NCI-H460 (cell line): ENCODE measurements at places on chromosomes 16 and 17.

DNA sequence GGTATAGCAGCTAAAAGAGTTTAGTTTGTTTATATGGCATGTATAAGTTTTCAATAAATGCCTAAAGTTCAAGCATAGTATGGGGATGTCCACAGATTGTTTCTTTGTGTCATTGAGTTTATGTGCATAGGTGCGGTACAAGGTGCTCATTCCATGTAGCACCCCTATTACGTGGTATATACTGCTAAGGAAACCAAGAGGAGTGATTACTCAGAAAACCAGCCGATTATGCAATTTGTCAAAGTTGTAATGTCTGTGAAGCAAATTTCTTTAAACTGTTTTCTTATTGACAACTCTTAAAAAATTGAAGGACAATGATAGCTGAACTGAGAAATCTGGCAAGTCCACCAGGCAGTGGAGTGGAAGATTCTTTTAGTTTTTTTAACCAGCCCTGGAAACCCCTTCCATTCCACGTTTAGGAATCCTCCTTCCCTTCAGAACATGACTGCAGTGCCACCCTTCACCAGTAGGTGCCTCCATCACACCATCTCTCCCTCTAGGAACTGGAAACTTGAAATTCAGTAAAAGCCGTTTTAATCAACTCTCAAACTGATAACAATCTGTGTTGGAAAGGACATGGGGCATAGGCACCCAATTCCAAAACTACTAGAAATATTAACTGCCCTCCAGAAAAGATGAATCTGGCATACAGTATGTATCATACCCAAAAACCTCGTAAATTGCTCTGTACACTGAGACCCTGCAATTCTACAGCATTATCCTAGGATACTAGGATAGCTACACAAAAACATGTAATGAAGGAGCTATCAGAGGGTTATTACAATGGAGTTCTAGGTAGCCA lies 43.5 kb downstream of the REXO5 start:
- DNase-seq, result peak; percentile 66

DNA sequence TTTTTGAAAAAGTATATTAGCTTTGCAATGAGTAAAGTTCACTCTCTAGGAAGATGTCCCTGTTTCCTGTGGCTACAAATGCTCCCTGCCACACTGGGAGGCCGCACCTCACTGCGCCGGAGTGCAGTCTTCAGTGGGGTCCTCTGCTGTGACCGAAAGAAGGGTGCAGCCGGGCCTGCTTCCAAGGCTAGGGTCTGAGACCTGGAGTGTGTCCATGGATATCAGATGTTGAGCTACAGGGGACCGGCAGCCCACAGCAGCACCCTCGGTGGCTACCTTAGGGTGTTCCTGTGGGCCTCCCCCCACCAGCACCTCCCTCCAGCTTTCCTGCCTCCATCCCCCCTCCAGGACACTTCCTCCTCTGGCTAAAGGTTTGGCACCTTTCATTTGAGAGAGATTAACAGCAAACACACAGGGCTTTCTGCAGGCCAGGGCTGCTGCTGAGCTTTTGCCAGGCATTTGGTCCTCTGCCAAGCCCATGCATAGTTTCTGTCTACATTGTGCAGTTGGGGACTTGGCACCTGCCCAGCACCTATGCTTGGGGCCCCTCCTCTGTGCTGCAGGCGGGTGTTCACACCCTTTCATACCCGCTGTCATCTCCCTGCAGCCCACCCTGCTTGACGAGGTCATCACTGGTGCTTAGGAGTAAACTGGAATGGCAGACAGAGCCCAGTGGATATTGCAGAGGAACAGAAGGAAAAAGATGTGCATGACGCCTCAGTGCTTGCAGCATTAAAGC lies 33.8 kb upstream of the CRISPLD2 start:
- DNase-seq, result no peak

- no peak for DNase-seq
These were observed 10.3 kb downstream of the KANSL1 start for GRCh38 chr17:46182961-46183360.

DNA sequence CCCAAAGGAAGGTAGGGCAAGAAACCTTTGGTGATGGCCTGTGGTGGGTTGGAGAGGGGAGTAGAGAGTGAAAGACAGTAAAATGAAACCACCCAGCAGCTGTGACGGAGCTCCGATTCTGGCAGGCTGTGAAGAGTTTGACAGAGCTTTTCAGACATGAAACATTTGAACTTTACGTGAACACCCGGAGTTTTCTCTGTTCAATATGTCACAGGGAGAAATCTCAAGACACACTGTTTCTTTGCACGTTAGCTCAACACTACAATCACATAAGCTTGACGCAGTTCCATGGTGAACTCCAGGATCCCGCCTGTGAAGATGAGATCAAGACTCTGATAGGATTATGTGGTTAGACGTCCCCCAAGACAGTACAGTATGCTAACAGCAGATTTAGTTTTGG lies 79.6 kb upstream of the CDH11 start:
- no peak for DNase-seq

DNA sequence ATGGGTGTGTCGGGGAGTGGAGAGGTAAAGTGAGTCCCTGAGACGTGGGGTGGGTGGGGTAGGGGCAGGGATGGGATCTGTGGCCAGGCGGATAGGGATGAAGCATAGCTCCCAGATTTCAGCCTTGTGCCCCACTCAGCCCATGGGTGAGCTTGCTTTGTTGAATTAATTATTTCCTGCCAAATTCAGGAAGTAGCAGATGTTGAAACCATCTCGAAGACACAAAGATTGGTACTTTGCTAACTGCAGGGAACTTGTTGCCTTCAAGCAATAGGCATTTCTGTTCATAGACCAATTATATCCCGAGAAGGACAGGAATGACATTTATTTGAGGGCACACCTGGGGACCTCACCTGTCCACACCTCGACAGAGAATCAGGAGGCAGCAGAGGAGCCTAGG lies 11.0 kb upstream of the C16orf74 start:
- no peak for DNase-seq

- DNase-seq, result no peak
These were observed 59.8 kb downstream of the RNF213 start for GRCh38 chr17:80320496-80320895.

DNA sequence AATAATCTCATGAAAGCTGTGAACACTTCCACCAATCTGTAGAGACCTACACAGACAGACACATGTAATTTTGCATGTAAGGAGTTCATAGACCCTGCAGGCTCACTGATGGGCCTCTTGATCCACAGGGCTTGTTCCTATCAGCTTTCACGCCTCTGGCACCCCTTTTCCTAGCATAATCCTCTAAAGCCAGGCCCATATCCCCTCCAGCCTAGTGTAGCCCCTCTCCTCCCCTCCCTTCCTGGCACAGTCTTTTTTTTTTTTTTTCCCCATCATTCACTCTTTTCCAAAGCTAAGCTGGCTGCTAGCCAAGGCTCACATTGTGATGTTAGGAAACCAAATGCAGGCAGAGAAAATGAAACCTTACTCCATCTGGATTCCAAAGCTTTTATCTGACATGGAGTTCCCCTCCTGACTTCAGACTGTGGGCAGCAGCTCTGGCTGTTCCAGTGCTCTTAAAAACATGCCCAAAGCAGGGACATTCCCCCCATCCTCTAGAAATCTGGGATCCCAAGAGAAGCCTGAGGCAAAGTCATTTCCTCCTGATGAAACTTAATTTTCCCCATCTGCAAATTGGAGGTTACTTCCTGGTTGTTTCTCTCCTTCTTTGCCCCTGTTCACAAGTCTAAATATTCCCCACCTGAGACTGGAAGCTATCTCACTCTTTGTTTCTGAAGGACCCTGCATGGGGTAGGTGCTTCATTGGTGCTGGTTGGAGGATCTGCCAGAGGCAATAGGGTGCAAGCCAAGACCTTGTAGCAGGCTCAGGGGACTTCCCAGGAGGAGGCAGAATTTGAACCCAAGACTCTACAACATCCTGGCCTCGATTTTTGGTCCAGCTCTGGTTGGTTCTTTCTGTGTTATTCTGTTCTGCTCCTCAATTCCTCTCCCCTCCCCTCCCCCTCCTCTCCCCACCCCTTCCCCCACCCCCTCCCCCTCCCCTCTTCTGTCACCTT lies 9.9 kb upstream of the CCL5 start:
- DNase-seq, result no peak

- DNase-seq, result no peak
These were observed 502.2 kb upstream of the ZFHX3 start for GRCh38 chr16:73549984-73550631.

DNA sequence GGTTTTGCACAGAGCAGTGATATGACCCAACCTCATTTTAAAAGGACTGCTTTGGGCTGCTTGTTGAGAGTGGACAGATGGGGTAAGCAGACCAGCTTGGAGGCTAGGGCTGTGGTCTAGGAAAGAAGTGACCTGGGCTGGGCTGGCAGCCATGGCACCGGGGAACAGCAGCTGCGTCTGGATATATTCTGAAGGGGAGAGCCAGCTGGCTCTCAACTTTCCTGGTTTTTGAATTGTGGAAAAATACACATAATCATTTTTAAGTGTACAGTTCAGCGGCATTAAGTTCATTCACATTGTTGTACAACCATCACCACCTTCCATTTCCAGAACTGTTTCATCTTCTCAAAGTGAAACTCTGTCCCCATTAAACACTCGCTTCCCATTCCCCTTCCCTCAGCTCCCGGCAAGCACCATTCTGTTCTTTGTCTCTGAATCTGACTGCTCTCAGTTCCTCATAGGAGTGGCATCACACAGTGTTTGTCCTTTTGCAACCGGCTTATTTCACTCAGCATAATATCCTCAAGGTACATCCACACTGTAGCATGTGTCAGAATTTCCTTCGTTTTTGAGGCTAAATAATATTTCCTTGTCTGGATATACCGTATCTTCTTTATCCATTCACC lies 113.2 kb downstream of the SPECC1 start:
- DNase-seq, result no peak

GRCh38 chr17:55852734-55853133 lies 101.9 kb downstream of the PCTP start:
- DNase-seq, result peak; percentile 1

DNA sequence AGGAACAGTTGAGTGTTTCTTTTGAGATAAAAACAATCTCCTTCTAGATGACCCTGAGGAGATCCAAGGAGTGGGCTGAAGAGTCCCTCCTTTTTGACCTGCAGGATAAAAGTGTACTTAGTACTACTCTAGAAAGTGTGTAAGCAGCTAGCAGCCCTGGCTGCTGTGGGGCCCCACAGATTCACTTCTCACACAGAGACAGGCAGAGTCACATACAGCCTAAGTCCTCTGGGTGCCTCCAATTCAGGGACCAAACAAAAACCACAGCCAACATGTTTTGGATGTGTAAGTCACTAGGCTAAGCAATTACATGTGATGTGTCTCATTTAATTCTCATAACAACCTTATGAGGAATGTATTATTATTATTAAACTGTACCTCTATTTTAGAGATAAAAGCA lies 97.1 kb downstream of the TMEM100 start:
- no peak for DNase-seq

- no peak for DNase-seq
These were observed 37.0 kb downstream of the FBXL20 start for GRCh38 chr17:39364236-39365025.

GRCh38 chr17:7026471-7027115 lies 3.7 kb downstream of the BCL6B start:
- no peak for DNase-seq

GRCh38 chr16:56408379-56409098 lies 16.8 kb downstream of the AMFR start:
- DNase-seq, result no peak

DNA sequence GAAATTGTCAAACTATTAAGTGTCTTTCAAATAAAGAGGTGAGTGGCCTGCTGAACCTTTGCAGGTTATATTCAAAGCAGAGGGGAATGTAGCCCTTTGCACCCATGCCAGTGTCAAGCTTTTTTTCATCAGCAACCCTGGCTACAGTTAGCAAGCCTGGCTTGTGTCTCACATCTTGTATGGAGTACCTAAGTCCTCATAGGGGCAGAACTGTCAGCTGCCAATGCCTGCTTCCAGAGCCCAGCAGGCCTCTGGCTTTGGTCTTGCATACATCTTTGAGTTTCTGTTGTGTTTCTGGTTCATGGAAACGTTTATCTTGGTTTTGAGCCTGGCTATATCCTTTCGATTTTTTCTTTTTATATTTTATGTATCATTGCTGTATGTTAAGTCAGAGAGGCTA lies 26.8 kb downstream of the REXO5 start:
- no peak for DNase-seq

GRCh38 chr17:2580151-2580550 lies 13.3 kb upstream of the PAFAH1B1 start:
- no peak for DNase-seq

GRCh38 chr17:19724501-19725420 lies 8.4 kb upstream of the SLC47A2 start:
- no peak for DNase-seq

- no peak for DNase-seq
These were observed 32.8 kb downstream of the HIC1 start for GRCh38 chr17:2087597-2088211.

GRCh38 chr16:14087590-14088154 lies 16.6 kb downstream of the MRTFB start:
- no peak for DNase-seq

- no peak for DNase-seq
These were observed 79.8 kb upstream of the GAS7 start for GRCh38 chr17:10278218-10278617.

- DNase-seq, result no peak
These were observed 139.8 kb downstream of the FOXL1 start for GRCh38 chr16:86718118-86718517.

- no peak for DNase-seq
These were observed 134.2 kb upstream of the MAF start for GRCh38 chr16:79734721-79735120.

GRCh38 chr17:79657861-79658810 lies 47.3 kb upstream of the RBFOX3 start:
- DNase-seq, result no peak

- DNase-seq, result no peak
These were observed 8.2 kb upstream of the CIAO3 start for GRCh38 chr16:749010-749409.

DNA sequence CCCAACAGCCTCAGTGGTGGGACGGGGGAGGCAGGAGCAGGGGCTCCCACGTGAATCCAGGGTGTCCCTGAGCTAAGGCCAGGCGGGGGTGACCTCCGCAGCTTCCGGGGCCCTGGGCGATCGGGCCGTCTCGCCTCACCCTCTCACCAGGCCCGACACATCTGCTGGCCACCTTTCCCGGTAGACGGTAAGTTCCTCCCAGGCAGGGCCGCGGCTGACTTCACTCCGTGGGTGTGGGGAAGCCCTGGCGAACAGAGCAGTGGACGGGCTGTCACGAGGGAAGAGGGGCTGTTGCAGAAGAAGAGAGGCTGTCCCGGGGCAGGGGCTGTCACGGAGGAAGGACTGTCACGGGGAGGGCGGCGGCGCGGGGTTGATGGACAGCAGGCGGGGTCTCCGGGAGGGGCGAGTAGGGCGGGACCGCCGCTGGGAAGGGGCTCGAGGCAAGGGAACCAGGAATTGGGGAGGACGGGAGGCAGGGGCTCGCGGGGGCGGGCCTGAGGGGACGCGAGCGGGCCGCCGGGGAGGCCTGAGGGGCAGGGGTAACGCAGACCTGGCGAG lies 498 bp downstream of the PKMYT1 start:
- DNase-seq, result no peak
